ENCODE measurements at places on chromosomes 4 and X.

DNA sequence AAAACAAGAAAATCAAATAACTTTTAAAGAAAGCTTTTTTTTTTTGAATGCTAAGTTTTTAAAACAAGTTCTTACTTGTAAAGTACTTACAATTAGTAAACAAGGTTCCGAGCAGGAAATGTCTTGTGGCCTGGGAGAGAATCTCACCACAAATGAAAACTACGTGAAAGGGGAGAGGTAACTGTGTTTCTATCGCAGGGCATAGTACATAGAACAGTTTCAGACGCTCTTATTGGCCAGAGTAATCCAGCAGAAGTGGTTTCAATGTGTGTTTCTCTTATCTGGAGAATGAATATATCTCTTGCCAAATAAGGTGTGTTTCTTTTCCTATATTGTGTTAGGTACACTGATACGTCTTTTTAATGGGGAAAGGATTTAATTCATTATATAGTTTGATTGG lies at the start of gene PLAC8:
PLAC8 (minus strand) TSS at position 154 of the 400 bp plus-strand sequence. CDS start 6,808 bp downstream, outside the sequence.
- no peak for DNase-seq

- peak; percentile 3 for DNase-seq
These were observed 47.7 kb downstream of the RPS6KA3 start for GRCh38 chrX:20218836-20219505.

GRCh38 chr4:74873545-74874301 lies 59.2 kb upstream of the PARM1 start:
- DNase-seq = no peak

- DNase-seq = no peak
These were observed 137.1 kb downstream of the MID1 start for GRCh38 chrX:10483191-10483831.

DNA sequence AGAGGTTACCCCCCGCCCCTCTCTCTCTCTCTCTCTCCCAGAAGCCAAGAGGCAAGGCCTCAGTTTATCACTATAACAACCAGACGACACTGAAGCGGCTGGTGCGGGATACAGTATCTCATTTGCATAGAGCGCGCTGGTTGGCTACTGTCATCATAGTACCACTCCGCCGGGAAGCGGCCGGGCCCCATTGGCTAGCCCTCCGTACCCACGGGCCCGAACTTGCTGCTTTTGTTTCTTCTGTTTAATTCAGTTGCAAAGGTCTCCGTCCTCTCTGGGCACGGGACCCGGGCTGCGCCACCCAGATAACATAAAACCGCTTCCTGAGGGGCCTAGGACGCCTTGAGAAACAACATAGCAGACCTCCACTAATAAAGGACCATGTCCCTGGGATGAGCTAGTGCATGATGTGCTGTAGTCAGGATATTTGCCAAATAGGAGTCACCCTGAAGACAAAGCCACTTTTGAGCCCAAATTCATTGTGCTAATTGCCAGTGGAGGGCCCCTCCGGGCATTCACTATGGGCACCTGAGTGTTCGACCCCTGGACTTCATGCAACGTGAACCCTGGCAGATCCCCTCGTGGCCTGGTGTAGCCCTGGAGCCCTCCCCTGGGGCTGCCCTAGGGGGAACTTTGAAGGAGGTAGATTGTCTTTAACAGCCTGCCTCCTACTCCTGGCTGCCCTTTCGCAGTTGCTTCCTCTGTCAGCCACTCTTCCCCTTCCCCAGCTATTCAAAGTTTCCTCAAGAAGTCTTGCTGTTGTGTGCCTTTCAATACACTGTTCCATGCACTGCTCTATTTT lies at the start of gene PCYT1B:
PCYT1B (minus strand) TSS at position 91 of the 802 bp plus-strand sequence. CDS start 242 bp downstream, outside the sequence.
- DNase-seq = peak; percentile 65

DNA sequence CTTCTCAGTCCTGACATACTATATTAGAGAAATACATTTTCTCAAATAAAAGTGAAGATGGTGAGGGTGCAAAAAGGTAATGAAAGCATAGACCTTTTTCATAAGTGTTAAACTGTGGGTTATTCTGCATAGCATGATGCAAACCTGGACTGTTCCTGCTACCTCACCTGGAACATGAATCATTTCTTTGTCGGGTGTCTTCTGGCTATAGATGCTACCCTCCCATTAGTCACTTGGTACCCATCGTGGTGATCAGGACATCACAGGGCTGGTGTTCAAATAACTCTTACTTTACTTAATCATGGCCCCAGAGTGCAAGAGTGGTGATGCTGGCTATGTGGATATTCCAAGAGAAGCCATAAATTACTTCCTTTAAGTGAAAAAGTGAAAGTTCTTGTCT lies 264.7 kb upstream of the AGA start:
- no peak for DNase-seq
